Thoracic aorta (tissue), 2 donors: ENCODE measurements at places on chromosomes 4 and X.

DNA sequence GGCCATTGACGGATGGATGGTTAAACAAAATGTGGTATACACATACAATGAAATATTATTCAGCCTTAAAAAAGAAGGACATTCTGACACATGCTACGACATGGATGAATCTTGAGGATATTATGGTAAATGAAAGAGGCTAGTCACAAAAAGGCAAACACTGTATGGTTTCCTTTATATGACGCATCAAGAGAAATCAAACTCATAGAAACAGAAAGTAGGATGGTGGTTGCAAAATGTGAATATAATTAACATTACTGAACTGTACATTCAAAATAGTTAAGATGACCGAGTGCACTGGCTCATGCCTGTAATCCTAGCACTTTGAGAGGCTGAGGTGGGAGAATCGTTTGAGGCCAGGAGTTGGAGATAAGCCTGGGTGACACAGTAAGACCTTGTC lies 9.5 kb upstream of the CASK start:
- no peaks in the 10 kb centered on the region for H3K36me3 ChIP-seq
- no peaks in the 10 kb centered on the region for H3K27me3 ChIP-seq
- no peak overlapping the region for H3K27ac ChIP-seq
- H3K4me3 ChIP-seq: no peak overlapping the region
- no peak for DNase-seq

GRCh38 chrX:150767475-150768131 lies 74.4 kb downstream of the MTMR1 start:
- H3K27ac ChIP-seq: no peak overlapping the region
- H3K27me3 ChIP-seq: no peaks in the 10 kb centered on the region
- H3K36me3 ChIP-seq: peaks cover 4% of the 10 kb centered on the region
- no peaks in the 10 kb centered on the region for H3K4me1 ChIP-seq
- DNase-seq: no peak

GRCh38 chr4:80140194-80140593 lies 57.1 kb upstream of the PRDM8 start:
- no peak overlapping the region for H3K27ac ChIP-seq
- H3K4me3 ChIP-seq: no peak overlapping the region
- no peaks in the 10 kb centered on the region for H3K4me1 ChIP-seq
- no peak for DNase-seq
- H3K36me3 ChIP-seq: no peaks in the 10 kb centered on the region

GRCh38 chrX:151227627-151228026 lies 51.2 kb downstream of the GPR50 start:
- no peaks in the 10 kb centered on the region for H3K36me3 ChIP-seq
- H3K4me3 ChIP-seq: no peak overlapping the region
- no peak overlapping the region for H3K27ac ChIP-seq
- DNase-seq: no peak
- H3K4me1 ChIP-seq: no peaks in the 10 kb centered on the region
- no peaks in the 10 kb centered on the region for H3K27me3 ChIP-seq

DNA sequence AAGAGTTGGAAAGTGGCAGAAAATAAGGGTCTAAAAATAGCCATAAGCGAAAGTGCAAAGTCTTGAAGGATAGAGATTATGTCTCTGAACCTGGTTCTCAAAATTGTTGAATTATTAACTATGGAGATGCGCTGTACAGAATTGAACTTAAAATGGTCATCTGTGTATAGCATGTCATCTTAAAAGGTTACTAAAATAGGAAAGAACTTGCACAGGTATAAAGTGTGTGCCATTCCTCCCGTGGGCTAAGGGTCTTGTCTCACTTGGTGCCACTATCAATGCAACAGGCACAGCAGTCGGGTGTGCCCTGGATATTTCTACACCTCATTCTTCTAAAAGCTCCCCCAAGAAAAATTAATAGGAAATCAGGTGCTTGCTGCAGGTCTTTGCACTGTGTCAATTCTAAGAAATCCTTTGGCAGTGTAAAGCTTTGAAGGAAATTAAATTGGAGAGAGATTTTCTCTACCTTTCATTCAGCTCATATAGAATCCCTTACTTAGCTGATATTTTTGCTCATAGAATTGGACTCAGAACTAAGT lies 2.4 kb downstream of the SORBS2 start:
- DNase-seq: no peak
- H3K4me3 ChIP-seq: peak overlapping the region; percentile 31
- no peaks in the 10 kb centered on the region for H3K36me3 ChIP-seq

GRCh38 chr4:8819019-8819418 lies 52.6 kb downstream of the HMX1 start:
- H3K27me3 ChIP-seq: no peaks in the 10 kb centered on the region
- no peak overlapping the region for H3K27ac ChIP-seq
- DNase-seq: no peak
- H3K4me3 ChIP-seq: no peak overlapping the region

DNA sequence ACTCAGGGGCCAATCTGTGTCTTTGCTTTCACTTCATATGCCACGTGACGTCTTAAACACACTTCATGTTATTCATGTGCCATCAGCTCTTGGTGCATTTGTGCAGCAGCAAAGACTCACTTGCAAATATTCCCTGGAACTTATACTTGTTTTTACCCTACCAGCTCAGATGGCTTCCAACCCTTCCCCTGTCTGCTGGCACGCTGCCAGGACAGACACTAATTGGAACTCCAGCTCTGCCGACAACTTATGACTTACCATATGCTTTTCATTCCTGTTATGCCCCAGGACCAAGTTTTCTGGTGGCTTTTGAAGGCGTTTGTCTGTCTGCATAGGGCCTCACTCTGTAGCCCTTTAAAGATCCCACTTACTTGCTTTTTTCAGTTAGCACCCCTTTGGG lies 261.7 kb upstream of the GNPDA2 start:
- H3K4me1 ChIP-seq: no peaks in the 10 kb centered on the region
- H3K36me3 ChIP-seq: no peaks in the 10 kb centered on the region
- H3K27ac ChIP-seq: no peak overlapping the region
- H3K4me3 ChIP-seq: no peak overlapping the region

GRCh38 chr4:8657381-8658088 lies 65.0 kb downstream of the CPZ start:
- no peak for DNase-seq
- no peaks in the 10 kb centered on the region for H3K27me3 ChIP-seq
- no peak overlapping the region for H3K27ac ChIP-seq
- H3K4me1 ChIP-seq: no peaks in the 10 kb centered on the region

GRCh38 chr4:165635951-165636350 lies 237.1 kb upstream of the TLL1 start:
- no peaks in the 10 kb centered on the region for H3K36me3 ChIP-seq
- no peaks in the 10 kb centered on the region for H3K27me3 ChIP-seq
- no peak overlapping the region for H3K4me3 ChIP-seq
- no peak for DNase-seq

- H3K27ac ChIP-seq: no peak overlapping the region
- no peak overlapping the region for H3K4me3 ChIP-seq
- H3K27me3 ChIP-seq: no peaks in the 10 kb centered on the region
These were observed 316.9 kb downstream of the EVC2 start for GRCh38 chr4:5391492-5391891.

DNA sequence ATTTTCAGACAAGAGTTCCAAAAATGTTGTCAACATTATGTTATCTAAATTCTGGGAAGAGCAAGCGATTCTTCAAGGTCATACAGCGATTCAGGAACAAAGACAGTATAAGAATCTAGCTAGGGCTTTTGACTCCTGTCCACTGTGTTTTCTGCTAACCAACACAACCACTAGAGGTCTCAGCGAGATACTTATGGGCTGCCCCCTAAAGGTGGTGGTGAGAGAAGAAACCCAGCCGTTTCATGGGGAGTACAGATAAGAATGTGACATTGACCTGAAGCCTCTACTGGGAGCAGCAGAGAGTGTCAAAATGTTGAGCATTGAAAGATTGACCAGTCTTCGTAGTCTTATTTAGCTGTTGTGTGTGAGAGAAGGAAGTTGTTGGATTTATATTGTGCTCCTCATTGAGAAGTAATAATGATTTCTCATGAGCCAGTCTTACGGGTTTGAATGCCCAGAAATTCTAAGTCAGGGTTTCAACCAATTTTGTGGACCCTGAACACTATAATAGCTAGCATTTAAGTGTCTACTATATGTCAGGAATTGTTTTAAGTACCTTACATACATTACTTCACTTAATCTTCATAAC lies 168.3 kb downstream of the SPRY1 start:
- DNase-seq: no peak
- H3K4me3 ChIP-seq: no peak overlapping the region
- H3K27ac ChIP-seq: no peak overlapping the region

- no peaks in the 10 kb centered on the region for H3K4me1 ChIP-seq
- no peak for DNase-seq
- H3K27me3 ChIP-seq: no peaks in the 10 kb centered on the region
These were observed 29.7 kb downstream of the BMX start for GRCh38 chrX:15530318-15530717.

GRCh38 chr4:150591904-150592303 lies 10.0 kb downstream of the MAB21L2 start:
- no peaks in the 10 kb centered on the region for H3K4me1 ChIP-seq
- no peak for DNase-seq
- H3K27me3 ChIP-seq: no peaks in the 10 kb centered on the region
- no peak overlapping the region for H3K27ac ChIP-seq
- H3K4me3 ChIP-seq: no peak overlapping the region

DNA sequence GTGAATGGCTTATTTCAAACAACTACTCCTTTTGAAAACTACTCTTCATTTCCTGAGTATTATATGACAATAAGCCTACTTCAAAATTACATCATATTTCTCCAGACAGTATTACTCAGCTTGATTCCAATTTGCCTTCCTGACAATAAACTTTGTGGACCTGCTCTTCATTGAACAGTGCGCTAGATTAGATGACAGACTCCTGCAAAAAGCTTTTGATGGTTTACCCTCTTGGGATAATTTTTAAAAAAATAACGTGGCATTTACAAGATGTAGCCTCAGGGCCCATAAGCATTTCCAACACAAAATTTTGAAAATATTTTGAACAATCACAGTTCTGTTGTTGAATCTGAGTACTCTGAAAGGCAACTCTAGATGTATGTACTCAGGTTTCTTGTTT lies 25.9 kb downstream of the MGAT4D start:
- no peak for DNase-seq
- H3K4me1 ChIP-seq: no peaks in the 10 kb centered on the region
- no peaks in the 10 kb centered on the region for H3K36me3 ChIP-seq
- H3K27ac ChIP-seq: no peak overlapping the region
- H3K4me3 ChIP-seq: no peak overlapping the region

DNA sequence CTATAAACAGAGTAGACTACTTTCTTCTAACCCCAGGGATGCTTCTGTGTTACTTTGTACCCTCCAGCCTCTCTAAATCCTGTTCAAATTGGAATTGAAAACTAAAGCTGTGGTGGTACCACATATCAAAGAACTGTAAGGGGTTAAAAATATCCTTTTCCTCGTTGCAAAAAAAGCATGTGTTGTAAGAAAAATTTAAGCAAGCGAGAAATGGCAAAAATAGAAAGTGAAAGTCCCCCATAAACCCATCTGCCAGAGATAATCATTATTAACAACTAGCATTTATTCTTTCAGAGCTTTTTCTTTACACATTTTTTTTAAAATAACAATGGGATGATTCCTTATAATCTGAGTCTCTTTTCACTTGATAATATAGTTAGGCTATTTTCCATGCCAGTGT lies 40.6 kb downstream of the TMEM164 start:
- H3K4me1 ChIP-seq: no peaks in the 10 kb centered on the region
- H3K4me3 ChIP-seq: no peak overlapping the region
- H3K36me3 ChIP-seq: no peaks in the 10 kb centered on the region
- no peaks in the 10 kb centered on the region for H3K27me3 ChIP-seq

GRCh38 chr4:98930311-98930865 lies 1.5 kb upstream of the EIF4E start:
- H3K4me1 ChIP-seq: peaks cover 20% of the 10 kb centered on the region
- H3K36me3 ChIP-seq: no peaks in the 10 kb centered on the region
- peak overlapping the region; percentile 100 for H3K4me3 ChIP-seq
- H3K27ac ChIP-seq: peak overlapping the region; percentile 98
- no peak for DNase-seq
- no peaks in the 10 kb centered on the region for H3K27me3 ChIP-seq

DNA sequence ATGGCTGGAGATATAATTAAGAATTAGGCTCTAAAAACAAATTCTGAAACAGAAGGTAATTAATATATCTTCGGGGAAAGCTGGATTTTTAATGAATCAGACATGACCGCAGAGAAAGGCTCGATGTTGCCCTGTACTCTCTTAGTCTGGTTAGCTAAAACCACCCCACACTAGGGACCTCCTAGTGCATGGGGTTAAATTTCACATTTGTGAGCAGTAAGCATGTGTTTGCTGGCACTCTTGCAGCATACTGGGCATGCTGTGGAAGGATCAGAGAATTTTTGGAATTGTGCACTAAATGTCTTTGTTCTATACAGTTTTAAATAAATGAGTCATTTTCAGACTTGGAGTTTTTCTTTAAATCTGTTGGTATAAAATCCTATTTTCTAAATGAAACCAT lies 475.6 kb upstream of the FTHL17 start:
- H3K36me3 ChIP-seq: no peaks in the 10 kb centered on the region
- no peak for DNase-seq
- no peaks in the 10 kb centered on the region for H3K4me1 ChIP-seq
- H3K27ac ChIP-seq: no peak overlapping the region
- H3K27me3 ChIP-seq: no peaks in the 10 kb centered on the region

- peaks cover 7% of the 10 kb centered on the region for H3K4me1 ChIP-seq
- no peaks in the 10 kb centered on the region for H3K36me3 ChIP-seq
- DNase-seq: no peak
- H3K27ac ChIP-seq: no peak within 1 kb of the TSS
- peak within 1 kb of the TSS; percentile 54 for H3K4me3 ChIP-seq
- no peaks in the 10 kb centered on the region for H3K27me3 ChIP-seq
These were observed at the start of gene HOPX for GRCh38 chr4:56681158-56681852. HOPX (minus strand) TSS chr4:56681296; CDS start chr4:56657816, 23,480 bp downstream.

- no peaks in the 10 kb centered on the region for H3K27me3 ChIP-seq
- H3K27ac ChIP-seq: no peak overlapping the region
- H3K36me3 ChIP-seq: no peaks in the 10 kb centered on the region
- no peaks in the 10 kb centered on the region for H3K4me1 ChIP-seq
These were observed 52.7 kb downstream of the TMEM164 start for GRCh38 chrX:110055616-110056015.

- DNase-seq: no peak
- no peaks in the 10 kb centered on the region for H3K27me3 ChIP-seq
- H3K4me1 ChIP-seq: no peaks in the 10 kb centered on the region
- H3K36me3 ChIP-seq: no peaks in the 10 kb centered on the region
These were observed 18.1 kb downstream of the KIT start for GRCh38 chr4:54675721-54676461.

- H3K27me3 ChIP-seq: no peaks in the 10 kb centered on the region
- DNase-seq: no peak
- peaks cover 8% of the 10 kb centered on the region for H3K4me1 ChIP-seq
- H3K27ac ChIP-seq: no peak overlapping the region
- no peak overlapping the region for H3K4me3 ChIP-seq
- H3K36me3 ChIP-seq: no peaks in the 10 kb centered on the region
These were observed 168.7 kb downstream of the NR3C2 start for GRCh38 chr4:148273501-148273986.

GRCh38 chr4:110635163-110635865 lies 12.4 kb upstream of the PITX2 start:
- H3K27me3 ChIP-seq: peaks cover 33% of the 10 kb centered on the region
- DNase-seq: no peak
- H3K4me1 ChIP-seq: peaks cover 27% of the 10 kb centered on the region
- H3K27ac ChIP-seq: no peak overlapping the region
- no peak overlapping the region for H3K4me3 ChIP-seq
- no peaks in the 10 kb centered on the region for H3K36me3 ChIP-seq

GRCh38 chr4:183783306-183783705 lies 121.8 kb upstream of the STOX2 start:
- H3K36me3 ChIP-seq: no peaks in the 10 kb centered on the region
- no peak for DNase-seq
- no peaks in the 10 kb centered on the region for H3K27me3 ChIP-seq
- no peak overlapping the region for H3K27ac ChIP-seq
- H3K4me3 ChIP-seq: no peak overlapping the region
